ENCODE measurements at places on chromosomes 12 and 14.

- no peak for DNase-seq
Measured at GRCh38 chr14:87386524-87386923, 606.5 kb downstream of the GALC start.

- no peak for DNase-seq
Measured at GRCh38 chr14:72826039-72826438, 67.9 kb downstream of the DPF3 start.

GRCh38 chr12:42382013-42382696 lies 56.2 kb downstream of the PPHLN1 start:
- no peak for DNase-seq

- no peak for DNase-seq
Measured at GRCh38 chr14:62138593-62138992, 376.4 kb downstream of the SNAPC1 start.

GRCh38 chr14:22657861-22658260 lies 13.7 kb upstream of the OR6J1 start:
- no peak for DNase-seq

All from NCI-H345 (cell line).